ENCODE measurements at places on chromosomes 7 and 10.

DNA sequence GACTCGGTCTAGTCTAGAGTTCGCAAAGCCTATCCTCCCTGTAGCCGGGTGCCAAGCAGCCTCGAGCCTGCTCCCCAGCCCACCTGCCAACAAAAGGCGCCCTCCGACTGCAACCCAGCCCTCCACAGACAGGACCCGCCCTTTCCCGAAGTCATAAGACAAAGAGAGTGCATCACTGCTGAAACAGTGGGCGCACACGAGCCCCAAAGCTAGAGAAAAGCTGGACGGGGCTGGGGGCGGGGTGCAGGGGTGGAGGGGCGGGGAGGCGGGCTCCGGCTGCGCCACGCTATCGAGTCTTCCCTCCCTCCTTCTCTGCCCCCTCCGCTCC lies 622 bp upstream of the COL1A2 start:
- no peak for DNase-seq

- DNase-seq = no peak
Observed at GRCh38 chr7:158789842-158790241, 39.5 kb downstream of the ESYT2 start.

GRCh38 chr7:36348256-36348655 lies 41.4 kb upstream of the ANLN start:
- DNase-seq = no peak

DNA sequence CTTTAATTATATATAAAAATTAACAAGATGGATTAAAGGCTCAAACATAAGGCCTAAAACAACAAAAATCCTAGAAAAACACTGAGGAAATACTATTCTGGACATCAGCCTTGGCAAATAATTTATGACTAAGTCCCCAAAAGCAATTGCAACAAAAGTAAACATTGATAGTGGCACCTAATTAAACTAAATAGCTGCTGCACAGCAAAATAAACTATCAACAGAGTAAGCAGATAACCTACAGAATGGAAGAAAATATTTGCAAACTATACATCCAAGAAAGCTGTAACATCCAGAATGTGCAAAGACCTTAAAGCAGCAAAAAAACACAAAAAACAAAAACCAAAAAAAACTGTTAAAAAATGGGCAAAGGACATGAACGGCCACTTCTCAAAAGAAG lies 384.0 kb upstream of the SEMA3D start:
- no peak for DNase-seq

- DNase-seq = no peak
Observed at GRCh38 chr10:99709480-99710229, 22.3 kb downstream of the COX15 start.

GRCh38 chr10:101263150-101263752 lies 34.0 kb upstream of the LBX1 start:
- no peak for DNase-seq
